NCI-H146 (cell line): ENCODE measurements at places on chromosomes 16 and 17.

DNA sequence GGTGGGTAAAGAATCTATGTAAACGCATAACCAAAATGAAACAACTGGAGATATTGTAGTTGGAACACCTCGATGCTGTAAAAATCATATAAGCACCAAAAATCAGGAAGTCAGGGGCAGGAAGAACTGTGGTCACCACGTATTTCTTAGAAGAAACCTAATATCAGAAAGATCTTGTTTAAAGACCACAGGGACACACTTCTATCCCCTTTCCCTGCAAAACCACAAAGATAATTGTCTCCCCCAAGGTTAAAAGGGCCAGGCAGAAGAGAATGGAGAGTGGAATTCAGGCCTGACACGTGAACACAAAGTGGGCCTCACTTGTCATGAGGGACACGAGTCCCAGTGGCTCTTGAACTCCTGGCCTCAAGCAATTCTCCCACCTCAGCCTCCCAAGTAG, 68.1 kb downstream of the GSG1L start:
- no peak for DNase-seq

- peak; percentile 81 for DNase-seq
Observed at GRCh38 chr17:75113798-75114551, 4.2 kb downstream of the ARMC7 start.

DNA sequence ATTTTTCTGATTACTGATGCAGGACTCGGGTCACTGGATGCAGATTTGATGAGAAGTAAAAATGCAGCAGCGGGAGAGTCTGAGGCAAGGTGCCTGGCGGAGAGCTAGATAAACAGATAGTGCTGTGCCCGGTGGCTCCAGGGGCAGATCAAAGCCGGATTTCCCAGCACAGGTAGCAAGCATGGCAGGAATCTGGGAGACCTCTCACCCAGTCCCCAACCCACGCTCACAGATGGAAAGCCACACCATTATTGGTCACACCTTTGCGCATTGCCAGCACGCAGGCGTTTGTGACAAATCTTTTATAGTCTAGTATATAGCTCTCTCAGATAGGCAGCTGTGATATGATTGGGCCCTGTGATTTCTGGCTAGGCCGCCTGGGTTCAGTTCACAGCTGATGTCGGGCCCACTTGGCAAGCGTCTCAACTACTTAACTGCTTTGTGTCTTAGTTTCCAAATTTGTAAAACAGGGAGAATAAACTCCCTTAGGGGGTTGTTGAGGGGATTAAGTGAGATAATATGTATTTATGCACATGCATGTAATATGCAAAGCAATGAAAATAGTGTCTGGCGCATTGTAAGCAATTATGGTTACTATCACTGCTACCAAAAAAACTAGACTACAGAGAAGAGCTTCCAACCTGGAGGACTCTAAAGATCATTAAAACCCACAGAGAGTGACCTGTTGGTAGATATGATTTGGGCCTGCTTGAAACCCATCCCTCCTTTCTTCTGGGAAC, 42.0 kb upstream of the NFAT5 start:
- no peak for DNase-seq

DNA sequence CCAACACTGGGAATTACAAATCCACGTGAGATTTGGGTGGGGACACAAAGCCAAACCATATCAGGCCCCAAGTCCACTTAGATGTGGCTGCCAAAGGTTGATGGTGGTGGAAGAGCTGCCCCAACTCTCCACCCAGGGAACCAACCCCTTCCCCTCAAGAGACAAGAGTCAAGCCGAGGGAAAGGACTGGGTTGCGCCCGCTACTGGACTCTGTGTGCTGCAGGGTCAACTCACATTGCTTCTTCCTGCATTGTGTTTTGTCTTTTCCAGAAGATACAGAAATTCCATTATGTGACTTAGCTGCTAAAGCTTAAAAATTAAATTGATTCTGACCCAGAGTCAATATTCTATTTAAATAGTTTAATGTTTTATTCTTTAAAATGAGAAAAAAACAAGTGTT, 58.5 kb downstream of the ADAMTS18 start:
- no peak for DNase-seq

GRCh38 chr16:31423801-31424200, 4.4 kb downstream of the COX6A2 start:
- no peak for DNase-seq

DNA sequence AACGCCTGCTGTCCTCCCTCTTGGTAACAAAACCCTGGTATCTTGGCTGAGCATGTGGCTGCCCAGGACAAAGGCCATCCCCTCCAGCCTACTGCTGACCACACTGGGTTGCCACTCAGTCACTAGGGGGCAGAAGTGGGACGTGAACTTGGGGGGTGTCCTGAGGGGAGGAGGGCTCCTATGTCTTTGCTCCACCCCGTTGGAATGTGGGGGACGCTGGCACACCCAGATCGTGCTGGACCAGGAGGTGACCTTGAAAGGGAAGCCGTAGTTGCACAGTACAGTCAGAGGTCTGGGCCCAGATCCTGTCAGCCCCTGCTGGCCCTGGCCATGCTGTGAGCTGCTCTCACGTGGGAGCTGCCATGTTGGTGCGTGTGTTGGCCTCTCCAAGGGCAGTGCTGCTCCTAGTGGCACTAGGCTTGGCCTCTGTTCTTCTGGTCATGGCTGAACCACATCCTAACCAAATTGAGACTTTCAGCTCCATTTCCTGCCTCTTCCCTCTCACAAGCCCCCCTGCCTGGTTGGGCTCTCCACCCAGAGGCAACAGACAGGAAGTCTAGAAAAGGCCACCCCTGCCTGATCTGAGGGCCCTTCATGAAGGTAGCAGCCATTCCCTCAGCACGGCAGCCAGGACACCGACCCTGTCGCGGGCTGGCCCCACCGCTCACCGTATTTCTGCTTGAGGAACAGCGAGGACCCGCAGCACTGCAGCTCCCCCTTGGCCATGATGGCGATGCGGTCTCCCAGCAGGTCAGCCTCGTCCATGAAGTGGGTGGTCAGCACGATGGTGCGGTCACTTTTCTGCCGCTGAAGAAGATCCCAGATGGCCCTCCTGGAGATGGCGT, 29.0 kb upstream of the RNPS1 start:
- peak; percentile 38 for DNase-seq

- DNase-seq = no peak
Observed at GRCh38 chr16:74451951-74452758, 30.9 kb upstream of the CLEC18B start.

DNA sequence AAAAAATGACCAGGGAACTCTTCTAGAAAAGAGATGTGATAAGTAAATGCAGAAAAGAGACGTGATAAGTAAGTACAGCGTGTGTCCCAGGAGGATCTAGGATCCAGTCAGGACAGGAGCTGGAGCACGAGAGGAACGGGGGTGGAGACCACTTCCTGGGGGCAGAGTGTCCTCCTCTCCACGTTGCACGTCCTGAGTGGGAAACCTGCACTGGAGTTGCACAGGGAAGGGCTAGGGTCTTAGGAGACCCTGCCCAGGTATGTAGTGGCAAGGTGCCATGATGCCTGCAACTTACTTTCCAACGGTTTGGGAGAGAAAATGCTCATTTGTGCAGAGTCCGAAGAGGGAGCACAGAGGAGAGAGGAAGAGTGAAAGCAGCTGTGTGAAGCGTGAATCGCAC, 55.8 kb downstream of the RNF213 start:
- DNase-seq = no peak

DNA sequence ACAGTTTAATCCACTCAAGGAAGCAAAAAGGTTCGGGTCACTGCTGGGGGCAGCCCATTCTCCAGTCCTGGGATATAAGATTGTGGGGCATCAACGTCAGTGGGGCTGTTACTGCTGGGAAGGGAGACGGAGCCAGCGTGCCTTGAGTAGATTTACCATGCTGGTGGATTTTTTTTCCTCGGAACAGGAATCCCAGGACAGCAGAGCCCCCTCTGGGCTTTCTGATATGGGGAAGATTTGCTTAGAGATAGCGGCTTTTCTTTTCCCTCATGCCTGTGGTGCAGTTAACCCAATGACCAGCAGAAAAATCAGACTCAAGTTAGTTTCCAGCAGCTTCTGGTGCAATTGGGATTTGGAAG, 35.4 kb downstream of the WSCD1 start:
- no peak for DNase-seq
